Common myeloid progenitor, CD34-positive (primary cell): ENCODE measurements at places on chromosomes 12 and 14.

DNA sequence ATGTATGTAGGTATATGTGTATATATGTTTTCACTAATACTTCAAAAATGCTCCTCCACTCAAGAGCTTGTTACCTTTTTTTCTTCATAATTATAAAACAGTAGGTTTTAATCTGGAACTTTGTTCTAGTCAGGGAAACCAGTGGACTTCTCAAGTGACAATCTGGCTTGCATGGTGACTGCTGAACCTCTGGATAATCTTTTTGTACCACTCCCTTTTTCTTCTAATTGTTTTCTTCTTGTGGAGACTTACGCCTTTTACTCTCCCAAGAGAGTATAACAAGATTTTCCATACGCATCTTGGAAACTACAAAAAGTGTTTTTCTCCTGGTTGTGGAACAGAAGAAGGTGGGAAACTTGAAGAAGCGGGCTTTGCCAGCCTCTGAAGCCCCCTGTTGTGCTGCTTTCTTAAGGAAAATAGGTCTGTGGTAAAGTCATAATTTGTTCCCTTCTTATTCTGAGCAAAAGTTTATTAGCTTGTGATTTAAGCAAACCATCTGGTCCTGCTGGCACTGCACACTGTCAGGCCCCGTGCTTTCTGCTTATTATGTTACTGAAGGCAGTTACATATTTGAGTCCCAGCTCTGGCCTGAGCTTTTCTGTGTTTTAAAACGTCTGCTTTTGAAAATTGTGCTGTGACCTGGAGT lies 291.8 kb downstream of the ERC1 start:
- DNase-seq: no peak

DNA sequence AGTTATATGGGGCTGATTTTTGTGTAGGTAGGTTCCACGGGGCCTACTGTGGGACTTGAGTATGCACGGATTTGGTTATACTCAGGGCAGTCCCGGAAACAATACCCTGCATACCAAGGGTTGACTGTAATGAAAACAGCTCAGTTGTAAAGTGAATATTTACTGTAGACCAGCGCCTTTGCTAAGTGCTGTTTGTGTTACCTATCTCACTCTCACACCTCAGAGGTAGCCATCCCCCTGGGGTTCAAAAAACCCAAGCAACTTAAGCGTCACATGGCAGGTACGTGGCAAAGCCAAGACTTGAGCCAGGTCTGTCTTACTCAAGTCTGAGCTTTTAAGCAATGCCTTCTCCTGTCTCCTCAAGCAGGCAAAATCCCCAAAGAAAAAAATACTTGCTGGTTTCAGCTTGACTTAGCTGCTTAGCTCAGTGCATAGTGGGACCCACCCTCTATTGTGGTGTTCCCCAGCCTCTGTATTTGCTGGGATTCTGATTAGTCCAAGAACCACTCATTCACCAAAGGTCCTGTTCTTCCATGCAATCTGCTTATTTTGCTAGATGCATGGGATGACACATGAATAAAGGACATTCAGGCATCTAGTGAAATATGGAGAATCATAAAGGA lies 34.2 kb upstream of the STRN3 start:
- DNase-seq: no peak

GRCh38 chr14:90060965-90061684 lies 669 bp upstream of the KCNK13 start:
- no peak for DNase-seq

- DNase-seq: peak; percentile 94
These were observed at the start of gene TXNRD1 for GRCh38 chr12:104215638-104216297. Gene TXNRD1 (plus strand): TSS chr12:104215779. CDS start chr12:104215803, 24 bp downstream.

GRCh38 chr14:69107407-69108003 lies 45.4 kb downstream of the DCAF5 start:
- peak; percentile 80 for DNase-seq

DNA sequence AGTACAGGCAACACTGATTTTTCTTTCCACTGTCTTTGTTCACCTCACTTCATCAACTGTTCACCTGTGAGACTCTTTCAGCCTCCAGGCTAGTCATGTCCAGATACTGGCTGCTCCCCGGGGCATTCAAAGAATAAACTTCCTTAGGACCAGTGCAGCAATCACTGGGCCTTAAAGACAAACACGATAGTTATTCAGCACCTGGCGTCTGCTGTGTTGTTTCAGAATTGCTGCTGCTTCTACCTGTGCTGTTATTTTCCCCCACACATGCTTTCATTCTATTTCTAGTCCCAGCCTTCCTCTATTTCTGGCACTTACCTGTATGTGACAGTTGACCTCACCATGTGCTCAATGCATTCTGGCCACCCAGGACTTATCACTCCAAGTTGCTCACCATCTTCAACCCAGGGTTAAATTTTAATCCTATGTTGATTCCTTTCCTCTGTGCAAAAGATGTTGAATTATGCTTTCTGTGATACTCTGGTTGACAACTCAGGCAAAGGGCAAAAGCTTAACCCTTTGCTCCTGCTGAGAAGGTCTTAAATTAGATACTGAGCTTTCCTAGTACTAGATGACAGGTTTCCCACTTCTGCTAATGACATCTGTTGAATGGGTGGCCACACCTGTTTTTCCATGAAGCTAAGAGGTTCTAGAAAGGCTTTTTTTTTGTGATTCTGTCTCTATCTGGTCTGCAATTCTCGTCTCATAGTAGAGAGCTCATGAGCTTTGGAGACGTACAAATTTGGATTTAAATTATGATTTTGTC lies 41.4 kb downstream of the PTPRQ start:
- no peak for DNase-seq

GRCh38 chr14:93797536-93797935 lies 9.3 kb upstream of the PRIMA1 start:
- no peak for DNase-seq

DNA sequence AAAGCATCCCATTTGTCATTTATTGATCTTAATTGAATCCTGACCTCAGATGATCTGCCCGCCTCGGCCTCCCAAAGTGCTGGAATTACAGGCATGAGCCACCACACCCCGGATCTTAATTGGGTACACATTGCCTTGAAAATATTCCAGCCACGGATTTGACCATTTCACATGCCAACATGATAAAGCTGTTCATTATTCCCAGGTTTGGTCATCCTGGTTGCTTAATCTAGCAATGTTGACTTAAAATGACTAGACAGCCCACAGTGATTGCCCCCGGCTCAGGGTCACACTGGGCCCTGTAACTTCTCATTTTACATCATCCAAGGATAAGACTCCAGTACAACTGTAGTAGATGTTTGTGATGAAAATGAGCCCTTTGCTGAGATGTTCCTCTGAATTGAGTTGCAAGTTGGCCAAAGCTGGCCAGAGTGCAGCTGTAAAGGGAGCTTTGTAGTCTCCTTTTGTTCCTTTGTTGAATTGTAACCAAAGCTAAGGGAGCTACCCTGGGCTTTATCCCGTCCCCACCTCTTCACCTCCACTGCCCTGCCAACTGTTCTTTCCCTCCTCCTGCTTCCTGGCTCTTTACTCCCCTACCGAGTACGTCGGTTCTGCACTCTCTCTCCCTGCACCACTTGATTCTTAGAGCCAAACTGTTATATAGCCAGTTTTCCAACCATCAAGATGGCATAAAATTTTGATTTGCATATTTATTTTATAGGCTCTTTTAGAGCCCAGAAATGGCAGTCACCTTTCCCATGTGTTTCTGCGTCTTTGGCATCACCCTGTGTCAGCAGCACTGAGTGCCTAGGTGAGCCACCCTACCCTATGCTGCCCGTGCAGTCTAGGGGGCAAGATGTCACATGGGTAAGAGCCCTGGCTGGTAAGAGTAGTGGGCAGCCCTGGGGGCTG lies 141.3 kb upstream of the HIF1A start:
- no peak for DNase-seq

GRCh38 chr12:44833561-44833960 lies 42.6 kb downstream of the NELL2 start:
- no peak for DNase-seq

- no peak for DNase-seq
These were observed 75.7 kb downstream of the DIP2B start for GRCh38 chr12:50580436-50580835.

DNA sequence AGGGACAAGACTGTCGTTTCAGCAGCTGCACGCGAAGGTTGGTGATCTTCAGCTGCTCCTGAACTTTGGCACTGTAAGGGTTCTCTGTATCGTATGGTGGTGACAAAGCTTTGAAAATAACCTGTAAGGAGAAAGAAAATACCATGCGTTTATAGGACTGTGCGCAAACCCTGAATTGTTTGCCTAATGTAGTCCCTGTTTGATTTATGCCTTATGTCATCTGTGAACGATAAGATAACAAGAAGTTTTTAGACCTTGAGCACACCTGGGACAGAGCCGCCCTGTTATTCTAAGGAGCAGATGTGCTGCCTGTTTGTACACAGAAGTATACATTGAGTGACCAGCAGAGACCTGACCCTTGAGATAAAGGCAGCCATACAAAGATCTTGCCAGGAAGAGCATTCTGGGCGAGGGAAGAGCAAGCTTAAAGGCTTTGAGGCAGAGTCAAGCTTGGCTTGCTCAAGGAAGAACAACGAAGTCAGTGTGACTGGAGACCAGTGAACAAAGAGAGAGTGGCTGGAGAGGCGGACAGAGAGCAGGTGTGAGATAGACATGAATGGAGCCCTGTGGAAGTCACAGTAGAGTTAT lies 52.4 kb downstream of the NTN4 start:
- no peak for DNase-seq

GRCh38 chr14:32620724-32621123 lies 291.6 kb downstream of the AKAP6 start:
- DNase-seq: no peak

GRCh38 chr12:31740628-31741027 lies 11.8 kb upstream of the AMN1 start:
- peak; percentile 55 for DNase-seq

GRCh38 chr12:45298721-45299692 lies 83.1 kb downstream of the ANO6 start:
- DNase-seq: no peak

DNA sequence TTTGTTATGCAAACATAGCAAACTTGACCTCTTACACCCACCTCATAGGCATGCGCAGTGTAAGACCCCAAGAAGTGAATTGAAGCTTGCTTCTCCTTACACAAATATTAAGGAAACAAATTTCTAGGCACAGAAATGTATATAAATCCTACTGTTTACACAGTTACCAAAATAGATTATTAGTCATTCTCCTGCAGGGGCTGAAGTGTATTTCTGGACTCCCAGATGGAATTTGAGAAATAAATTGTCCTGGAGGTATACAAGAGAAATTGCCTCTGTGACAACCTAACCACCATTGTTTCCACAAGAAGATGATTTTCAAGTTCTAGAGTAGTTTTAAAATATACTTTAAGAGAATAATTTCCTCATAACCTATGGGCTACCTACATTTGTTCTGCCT lies 656.0 kb upstream of the MDGA2 start:
- no peak for DNase-seq

GRCh38 chr14:22464422-22465142 lies 124.4 kb downstream of the DAD1 start:
- DNase-seq: no peak

DNA sequence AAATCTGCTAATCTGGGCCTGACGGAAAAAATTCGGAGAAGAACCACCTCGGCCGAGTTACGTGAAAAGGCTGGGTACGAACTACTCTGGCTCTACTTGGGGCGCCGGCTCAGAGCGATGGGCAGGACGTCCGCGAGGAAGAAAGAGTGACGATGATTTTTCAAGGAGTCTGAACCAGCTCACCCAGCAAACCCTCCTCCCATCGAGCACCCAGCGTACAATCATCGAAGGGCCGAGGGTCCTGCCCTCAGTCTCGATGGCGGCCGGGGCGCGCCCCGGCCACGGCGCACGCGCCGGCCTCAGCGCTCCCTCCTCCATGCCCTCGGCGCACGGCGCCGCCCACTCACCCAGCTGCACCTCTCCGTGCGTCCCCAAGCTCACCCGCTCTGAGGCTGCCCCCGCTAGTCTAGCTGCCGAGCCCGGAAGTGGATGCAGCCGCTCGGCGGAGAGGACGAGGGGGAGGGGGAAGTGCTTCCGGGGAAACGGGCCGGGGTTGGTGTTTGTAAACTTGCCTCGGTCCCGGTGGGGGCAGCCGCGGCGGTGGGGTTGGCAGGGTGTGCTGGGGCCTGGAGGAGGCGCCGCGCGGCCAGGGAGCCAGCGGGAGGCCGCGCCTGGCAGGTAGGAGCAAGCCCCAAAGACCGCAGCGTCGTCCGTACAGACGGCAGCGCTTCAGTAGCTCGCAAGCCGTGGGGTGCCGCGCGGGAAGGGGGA lies at the start of the genes CSAD and ZNF740:
Gene CSAD (minus strand): TSS at position 706 of the 711 bp plus-strand sequence. CDS start 7,455 bp downstream, outside the sequence.
Gene ZNF740 (plus strand): TSS at position 503 of the 711 bp plus-strand sequence. CDS start 1,262 bp downstream, outside the sequence.
- peak; percentile 97 for DNase-seq

- peak; percentile 35 for DNase-seq
These were observed 34.2 kb upstream of the DEGS2 start for GRCh38 chr14:100193417-100194357.

- no peak for DNase-seq
These were observed 237.9 kb downstream of the IPO8 start for GRCh38 chr12:30457621-30458289.

- no peak for DNase-seq
These were observed 11.9 kb upstream of the SLC2A13 start for GRCh38 chr12:40117818-40118217.

DNA sequence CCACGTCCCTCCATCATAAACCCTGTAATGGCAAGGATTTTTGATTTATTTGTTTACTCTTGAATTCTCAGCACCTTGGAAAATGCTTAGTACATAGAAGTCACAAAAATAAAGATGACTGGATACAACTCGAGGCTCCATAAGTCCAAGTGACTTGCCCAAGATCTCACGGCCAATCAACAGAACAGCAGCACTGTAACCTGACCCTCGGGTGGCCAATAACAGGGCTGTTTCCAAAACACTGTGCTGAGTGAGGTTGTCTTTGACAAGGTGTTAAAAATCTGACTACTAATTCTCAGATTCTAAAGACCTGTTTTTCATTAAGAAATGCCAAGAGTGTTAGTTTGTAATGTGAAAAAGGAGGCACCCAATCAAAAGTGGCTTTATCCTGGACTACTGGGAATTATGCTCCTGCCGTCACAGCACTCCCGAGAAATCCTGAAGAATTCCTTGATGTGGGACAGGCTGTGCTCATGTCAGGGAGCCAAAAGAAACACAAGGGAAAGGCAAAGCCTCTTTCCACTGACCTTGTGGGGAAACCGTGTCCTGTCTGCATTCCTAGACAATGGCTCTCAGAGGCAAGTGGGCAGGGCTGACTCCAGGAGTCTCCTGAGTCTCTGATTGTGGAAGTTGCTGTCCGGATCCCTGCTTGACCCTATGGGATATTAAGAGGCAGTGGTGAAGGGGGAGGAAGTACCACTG lies 204.7 kb upstream of the PELI2 start:
- DNase-seq: no peak

DNA sequence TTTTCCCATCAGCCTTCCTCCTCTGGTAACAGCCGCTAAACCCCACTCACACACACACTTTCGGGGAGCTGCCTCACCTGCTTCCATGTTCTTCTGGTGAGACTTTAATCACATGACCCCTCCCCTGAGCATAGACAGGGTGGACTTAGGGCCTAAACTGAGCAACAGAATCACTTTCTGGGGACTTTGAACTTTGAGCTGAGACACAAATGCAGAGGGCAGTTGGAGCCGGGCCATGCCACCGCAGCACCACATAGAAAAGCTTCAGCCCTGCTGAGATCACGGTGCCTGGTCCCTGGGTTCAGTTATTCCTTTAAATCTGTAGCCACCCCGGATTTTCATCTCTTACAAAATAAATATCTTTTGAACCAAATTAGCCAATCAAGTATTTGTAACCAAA lies 18.4 kb upstream of the MAP3K9 start:
- DNase-seq: no peak

GRCh38 chr12:108618079-108618952 lies 15.4 kb downstream of the SELPLG start:
- peak; percentile 76 for DNase-seq

GRCh38 chr12:27469176-27469736 lies 22.7 kb downstream of the SMCO2 start:
- no peak for DNase-seq
